ENCODE measurements at places on chromosomes 6 and 20.

DNA sequence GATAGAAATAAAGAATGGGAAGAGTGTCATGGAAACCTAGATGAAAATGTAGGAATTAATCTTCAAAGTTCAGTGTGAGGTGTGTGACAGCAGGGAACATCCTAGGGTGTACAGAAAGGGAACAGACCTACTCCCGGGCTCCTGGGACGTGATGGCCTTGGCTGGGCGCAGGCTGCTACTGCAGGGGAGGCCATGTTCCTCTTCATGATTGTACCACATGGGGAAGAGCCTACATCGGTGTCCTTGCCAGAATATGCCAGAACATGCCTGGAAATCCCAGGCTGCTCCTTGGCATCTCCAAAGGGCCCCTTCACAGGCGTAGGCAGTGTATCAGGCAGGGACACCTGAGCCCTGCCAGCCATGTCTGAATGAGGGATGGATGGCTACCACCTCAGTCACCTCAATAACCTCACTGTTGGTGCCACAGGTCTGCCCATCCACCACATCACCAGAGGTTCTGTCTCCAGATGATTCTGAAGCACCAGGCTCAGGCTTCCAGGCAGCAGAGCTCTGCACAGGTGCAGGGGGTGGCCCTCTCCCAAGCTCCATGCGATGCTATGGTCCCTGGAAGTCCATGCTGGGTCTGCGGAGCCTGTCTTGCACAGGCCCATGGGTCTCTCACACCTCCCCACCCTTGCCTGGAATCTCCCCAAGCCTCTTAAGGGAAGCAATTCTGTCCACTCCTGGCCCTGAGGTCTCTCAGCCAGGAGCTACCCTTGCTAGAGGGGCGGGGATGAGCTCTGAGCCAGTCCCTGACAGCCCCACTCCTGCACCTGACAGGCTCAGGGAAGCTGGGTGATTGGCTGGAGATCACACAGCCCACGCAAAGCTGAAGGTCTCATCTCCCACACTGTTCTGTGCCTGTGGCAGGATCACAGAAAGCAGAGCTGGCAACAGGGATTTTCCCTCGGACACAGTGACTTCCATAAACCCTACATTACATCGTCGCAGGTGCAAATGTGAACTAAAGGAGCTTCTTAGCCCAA is 20.2 kb downstream of the RAMACL start:
- no peak for DNase-seq

- DNase-seq: no peak
Observed at GRCh38 chr20:49616154-49617007, 48.4 kb upstream of the PTGIS start.

DNA sequence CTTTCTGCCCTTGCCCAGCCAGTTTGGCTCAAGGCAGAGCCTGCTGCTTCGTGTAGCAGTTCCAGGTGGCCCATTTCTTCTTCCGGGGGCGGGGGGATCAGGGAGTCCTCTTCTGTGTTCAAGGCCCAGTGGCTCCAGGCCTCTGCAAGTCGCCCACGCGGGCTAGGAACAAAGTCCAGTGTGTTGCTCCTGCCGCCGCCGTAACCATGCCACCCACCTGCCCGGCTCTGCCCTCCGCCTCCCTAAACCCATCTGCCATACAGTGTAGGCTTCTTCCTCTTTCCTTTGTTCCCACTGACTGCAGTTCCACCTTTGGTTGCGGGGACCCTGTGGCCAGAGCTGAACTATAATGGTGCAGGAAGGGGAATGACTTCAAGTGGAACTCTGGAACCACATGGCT is 43.9 kb upstream of the SRF start:
- DNase-seq: no peak

DNA sequence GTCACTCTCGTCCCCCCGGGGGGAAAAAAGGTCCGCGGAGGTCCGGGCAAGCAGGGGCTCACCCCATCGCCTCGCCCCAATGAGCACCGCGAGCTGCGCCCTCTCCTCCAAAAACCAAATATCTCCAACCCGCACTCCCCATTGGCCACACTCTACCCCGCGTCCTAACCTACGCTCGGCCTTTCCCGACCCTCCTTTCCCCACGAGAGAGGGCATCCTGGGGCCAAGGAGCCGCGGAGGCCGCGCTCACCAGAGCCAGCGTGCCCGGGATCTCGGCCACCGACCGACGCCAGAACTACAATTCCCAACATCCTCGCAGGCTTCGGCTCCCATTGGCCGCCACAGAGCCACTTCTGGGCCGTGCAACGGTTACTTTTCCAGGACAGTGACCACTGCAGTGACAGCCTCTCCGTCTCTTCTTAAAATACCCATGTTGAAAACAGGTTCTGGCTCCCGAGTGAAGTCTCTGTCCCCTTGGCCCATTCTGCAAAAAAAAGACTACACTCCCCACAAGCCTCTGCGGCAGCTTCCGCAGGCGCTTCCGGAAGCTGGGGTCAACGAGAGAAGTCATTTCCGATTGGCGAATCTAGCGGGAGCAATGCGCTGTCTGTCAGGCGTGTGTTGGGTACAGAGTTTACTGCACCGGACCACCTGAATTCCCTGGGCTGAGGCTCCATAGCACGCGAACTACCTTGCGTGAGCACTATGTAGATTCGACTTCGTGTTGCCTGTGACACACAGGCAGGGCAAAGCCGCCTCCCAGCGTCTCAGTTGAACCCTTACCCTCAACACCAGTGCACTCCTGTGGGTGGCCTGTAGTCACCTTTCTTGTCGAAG is at the start of gene ZNF343:
Gene ZNF343, minus strand, starts transcription at position 285 of the 837 bp plus-strand sequence. CDS start 15,020 bp downstream, outside the sequence.
- peak; percentile 87 for DNase-seq

- DNase-seq: no peak
Observed at GRCh38 chr6:123551939-123552707, 84.6 kb downstream of the TRDN start.
